Esophagus muscularis mucosa (tissue), 4 donors: ENCODE measurements at places on chromosomes 2 and 18. TPM values are rescaled to one million over a fixed set of nuclear protein-coding genes. Genes with fewer than 3 reads are reported as not detected.

DNA sequence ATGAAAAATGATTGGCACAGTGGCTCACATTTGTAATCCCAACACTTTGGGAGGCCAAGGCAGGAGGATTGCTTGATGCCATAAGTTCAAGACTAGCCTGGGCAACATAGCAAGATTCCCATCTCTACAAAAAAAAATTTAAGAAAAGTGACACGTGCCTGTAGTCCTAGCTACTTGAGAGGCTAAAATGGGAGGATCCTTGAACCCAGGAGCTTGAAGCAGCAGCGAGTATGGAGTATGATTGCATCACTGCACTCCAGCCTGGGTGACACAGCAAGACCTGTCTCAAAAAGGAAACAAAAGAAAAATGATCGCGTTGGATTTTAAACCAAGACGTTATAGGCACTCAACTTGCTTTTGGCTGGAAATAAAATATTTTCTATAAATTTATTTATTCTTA, 37.8 kb upstream of the CREB1 start:
- DNase-seq = peak; percentile 3

DNA sequence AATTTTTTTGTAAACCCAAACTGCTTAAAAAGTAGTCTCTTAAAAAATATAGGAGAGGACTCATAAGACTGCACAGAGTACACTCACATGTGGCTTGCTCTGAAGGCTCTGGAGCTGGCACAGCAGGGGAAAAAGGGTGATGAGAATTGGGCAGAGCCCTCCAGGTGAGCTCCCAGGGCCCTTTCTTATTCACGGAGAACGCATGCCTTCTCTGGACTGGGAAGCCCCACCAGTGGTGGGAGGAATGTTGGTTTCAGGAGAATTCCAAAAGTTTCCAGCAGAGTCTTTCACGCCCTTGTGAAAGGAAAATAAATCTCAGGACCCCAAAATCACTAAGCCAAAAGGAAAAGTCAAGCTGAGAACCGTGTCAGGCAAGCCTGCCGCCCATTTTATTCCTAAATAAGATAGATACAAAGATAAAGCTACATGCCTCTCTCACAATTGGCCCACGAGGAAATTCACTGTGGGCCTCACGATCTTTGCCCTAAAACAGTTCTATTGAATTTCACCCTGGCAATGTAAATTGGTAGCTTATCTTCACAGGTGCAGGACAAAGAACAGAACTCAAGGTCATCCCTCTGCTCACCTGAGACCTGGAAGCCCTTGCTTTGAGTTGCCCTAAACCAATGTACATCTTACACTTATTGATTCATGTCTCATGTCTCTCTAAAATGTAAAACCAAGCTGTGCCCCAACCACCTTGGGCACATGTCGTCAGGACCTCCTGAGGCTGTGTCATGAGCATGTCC, 15.5 kb upstream of the MC5R start:
- DNase-seq = peak; percentile 26

DNA sequence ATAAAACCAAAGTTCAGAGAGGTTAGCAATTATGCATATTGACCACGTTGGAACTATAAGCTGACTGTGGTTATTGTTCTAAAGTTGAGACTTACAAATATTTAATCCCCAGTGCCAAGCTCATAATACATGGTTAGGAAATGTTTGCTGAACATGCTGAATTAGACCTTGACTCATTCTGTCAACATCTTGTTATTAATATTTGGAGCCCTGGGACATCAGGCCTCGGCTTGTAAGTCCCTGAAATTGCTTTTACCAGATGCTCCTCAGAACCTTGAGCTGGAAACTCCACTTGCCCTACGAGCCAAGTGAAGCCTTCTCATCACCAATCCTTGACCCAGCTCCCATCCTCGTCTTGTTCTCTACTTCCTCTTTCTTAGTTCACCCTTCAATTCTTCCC, 21.2 kb downstream of the DYNAP start:
- DNase-seq = no peak

DNA sequence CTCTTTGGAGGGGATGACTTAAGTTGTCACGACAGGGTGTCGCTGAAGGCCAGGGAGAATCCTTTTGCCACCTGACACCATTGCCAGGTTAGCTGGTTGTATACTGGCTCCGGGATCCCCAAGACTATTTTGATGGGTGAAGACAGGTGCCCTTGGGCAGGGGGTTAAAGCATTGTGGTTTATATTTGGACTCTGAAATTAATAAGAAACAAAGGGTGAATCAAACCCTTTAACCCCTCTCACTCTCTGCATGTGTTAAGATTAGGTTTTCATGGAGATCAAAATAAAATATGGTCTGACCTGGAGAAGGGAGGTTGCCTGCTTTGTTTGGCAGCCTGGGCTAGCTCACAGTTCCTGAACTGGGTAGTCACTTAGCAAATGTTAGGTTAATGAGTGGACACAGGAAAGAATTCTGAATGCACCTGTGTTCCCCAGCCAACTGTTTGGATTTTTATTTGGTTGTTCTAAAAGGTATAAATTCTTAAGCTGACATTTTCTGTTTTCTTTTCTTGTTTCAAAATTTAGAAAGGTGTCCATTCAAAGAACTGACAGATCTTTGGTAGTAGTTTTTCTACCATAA, 301.7 kb downstream of the KCNS3 start:
- DNase-seq = no peak

GRCh38 chr18:27750014-27750413, 426.9 kb downstream of the CDH2 start:
- DNase-seq = no peak

DNA sequence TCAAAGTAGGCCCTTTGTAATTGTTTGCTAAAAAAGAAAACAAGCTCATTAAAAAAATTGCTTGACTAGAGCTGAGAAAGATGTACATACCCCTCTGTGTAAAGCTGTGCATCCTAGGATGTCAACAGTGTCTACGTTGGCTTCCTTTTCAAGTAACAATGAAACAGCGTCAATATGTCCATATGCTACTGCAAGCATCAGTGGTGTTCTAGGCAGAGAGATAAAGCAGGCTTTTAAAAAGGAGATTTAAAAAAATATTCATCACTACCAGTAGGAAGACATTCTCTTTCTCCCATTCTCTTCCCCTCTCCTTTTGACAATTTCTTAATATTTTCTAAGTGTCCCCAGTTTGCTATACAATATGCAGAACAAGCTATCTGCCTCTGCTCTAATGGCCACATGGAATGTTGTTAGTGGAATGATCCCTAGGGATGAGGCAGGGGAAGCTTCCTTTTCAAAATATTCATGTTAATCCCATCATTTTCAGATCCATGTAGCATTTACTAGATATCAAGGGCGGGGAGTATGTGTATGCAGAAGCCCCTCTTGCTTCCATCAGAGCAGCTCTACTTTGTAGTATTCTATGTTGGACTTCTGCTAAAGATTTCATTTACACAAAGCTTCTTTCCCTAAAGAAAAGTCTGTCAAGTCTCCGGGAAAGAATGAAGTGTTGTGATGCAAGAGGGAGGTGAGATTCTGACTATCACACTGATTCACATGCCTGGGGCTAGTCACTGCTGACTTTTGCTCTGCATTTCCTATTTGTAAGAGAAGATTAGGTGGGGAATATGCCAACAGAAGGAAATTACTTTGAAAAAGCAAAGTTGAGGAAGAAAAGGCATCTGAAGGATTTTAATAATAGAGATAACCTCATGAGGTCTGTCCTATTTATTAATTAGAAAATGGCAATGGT, 81.5 kb upstream of the PGAP1 start:
- DNase-seq = no peak

DNA sequence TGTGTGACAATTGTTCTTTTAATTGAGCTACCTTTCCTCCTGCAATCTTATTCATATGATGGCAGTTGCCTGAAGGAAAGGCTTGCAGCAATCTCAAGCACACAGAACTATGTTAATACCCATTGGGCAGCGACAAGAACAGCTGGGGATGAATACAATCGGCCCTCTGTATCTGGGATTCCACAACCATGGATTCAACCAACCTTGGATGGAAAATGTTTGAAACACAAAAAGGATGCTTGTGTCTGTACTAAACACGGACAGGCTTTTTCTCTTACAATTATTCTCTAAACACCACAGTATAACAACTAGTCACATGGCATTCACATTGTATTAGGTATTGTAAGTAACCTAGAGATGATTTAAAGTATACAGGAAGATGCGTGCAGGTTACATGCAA, 256.1 kb upstream of the SIX2 start:
- DNase-seq = no peak

DNA sequence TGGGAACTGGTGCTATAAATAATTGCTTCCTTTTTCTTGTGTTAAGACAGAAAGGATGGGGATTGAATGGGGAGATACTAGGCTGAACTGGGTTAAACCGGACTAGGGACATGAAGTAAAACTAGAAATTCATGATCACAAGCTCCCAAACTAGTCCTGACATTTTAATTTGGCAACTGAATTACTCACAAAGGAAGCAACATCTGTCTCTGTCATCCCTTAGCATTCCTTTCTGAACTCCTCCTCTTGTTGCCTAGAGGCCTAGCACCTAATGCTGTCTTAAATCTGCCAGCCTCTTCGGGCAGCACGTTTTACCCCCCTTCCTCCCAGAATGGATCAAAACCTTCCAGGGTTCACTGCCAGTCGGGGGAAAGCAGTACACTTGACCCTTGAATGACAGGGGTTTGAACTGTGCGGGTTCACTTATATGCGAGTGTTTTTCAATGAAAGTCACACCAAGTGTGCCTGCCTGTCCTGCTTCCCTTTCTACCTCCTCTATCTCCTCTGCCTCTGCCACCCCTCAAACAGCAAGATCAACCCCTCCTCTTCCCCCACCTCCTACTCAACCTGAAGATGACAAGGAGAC, 8.2 kb downstream of the KCTD1 start:
- peak; percentile 77 for DNase-seq

DNA sequence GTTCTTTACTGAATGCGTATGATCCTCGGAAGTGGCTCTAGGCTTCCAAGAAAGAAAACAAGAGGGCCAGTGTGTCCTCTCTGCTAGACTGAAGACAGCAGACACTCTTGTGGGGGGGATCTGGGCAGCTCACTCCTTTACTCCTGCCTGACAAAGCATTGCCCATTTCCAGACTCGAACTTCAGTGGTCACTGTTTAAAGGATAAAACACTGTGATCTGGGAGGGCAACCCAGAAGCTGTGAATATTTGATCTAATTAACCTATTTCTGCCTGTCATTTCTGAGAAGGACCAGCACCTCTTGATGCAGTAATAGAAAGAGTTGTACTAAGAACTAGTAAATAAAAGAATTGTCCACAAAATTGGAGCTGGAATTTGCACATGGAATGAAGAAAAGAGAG, 24.5 kb upstream of the CCDC68 start:
- no peak for DNase-seq

DNA sequence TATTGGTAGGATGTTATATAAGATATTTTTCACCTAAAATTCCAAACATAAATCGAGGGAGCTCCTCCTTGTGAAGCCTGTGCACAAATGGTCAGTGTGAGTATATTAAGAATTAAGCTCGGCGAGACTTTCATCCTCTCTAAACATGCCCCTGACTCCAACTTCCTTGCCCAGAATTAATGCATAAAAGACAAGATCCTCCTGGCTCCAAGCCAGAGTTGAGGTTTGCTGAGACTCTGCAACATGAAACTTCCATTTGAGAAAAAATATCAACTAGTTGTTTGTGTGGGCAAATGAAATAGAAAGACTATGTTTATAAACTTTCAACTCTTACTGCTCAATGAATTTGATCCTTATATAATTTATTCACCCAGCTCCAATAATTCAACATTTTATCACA, 68.1 kb downstream of the CCDC178 start:
- no peak for DNase-seq

GRCh38 chr2:168171059-168171762, 76.2 kb downstream of the STK39 start:
- DNase-seq = no peak

GRCh38 chr2:27723372-27724144, 48.0 kb upstream of the MRPL33 start:
- DNase-seq = no peak

DNA sequence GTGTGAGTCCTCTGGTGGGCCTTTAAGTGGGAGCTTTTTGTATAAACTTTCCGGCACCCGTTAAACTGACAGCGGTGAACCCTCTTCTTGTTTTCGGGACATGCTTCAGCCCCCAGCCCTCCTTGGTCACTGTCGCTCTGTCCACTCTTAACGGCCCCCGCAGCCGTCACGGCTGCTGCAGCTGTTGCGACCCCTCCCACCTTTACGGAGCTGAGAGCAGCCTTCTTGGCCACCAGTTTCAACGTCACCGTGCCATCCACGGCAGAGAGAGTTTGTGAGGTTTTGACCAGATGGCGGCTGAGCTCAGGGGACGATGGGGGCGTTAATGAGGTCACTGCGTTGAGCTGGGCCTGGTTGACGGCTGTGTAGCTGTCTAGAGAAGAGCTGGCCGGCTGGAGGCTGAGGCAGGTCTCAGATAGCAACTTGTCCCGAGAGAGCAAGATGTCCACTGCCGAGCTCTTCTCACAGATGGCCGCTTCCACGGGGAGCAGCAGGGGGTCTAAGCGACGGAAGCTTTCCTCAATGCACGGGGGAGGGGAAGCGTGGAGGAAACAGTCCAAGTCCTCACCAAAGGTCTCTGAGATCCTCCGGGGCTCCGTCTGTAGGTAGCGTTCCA, 41.9 kb downstream of the KLF7 start:
- DNase-seq = no peak

DNA sequence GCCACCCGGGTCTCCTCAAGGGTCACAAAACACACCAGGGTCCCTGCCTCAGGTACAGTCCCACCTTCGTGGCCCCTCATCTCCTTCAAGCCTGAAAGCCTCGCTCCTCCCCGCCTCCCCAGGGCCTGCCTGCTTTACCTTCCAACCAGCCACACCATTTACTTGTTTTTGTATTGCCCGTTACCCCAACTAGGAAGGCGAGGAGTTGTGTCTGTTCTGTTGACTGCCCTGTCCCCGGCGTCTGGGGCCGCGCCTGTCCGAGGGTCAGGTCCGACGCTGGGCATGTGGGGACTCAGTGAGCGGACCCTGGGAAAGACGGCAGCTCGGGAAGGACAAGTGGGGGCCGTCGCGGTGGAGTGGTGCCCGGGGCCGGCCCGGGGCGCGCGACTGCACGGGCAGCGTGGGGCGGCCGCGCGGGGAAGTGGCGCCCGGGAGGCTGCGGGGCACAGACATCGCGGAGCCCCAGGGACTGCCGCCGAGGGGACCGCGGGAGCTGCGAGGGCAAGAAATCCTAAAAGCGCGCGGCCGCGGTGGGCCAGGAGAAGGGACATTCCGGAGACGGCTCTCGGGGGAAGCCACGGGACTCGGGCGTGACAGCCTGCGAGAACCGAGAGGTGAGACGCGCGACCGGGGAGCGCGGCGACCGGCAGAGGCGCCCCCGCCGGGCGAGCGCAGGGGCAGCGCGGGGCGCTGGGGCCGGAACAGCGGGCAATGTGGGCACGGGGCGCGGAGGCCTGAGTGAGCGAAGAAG, 797 bp upstream of the GRHL1 start:
- DNase-seq = peak; percentile 91

- no peak for DNase-seq
These were observed 39.6 kb upstream of the BOD1L2 start for GRCh38 chr18:57107140-57107832.

The GPR35 gene
- total RNA-seq = 4.0 TPM

The VWC2L gene
- not detected for total RNA-seq

The CDK5R2 gene
- 0.33 TPM for total RNA-seq

The UGT1A10 gene
- not detected for total RNA-seq

The COL6A3 gene
- 96.2 TPM for total RNA-seq

The FLACC1 gene
- total RNA-seq = 4.5 TPM

The CD8B2 gene
- total RNA-seq = not detected

The IL1F10 gene
- total RNA-seq = not detected
